T-helper 1 cell (primary cell): ENCODE measurements at places on chromosomes 7 and 10.

GRCh38 chr7:30683816-30684215 is 1.6 kb upstream of the CRHR2 start:
- no peak for DNase-seq

- DNase-seq, result no peak
Measured at GRCh38 chr7:74343281-74344131, 54.3 kb downstream of the CLIP2 start.

DNA sequence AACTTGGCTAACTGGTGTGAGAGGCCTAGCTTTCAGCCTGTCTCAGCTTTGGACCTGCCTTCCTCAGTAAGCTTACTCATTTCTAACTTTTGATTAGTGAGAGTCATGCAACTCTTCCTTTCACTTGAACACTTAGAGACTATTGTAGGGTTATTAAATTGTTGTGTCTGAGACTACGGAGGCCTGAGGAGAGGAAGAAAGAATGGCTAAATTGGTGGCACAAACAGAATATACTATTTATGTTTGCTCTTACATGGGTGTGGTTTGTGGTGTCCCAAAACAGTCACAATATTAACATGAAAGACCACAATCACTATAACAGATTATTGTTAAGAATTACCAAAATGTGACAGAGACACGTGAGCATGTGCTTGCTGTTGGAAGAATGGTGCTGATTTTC is 82.1 kb downstream of the TRIM24 start:
- DNase-seq, result no peak

- DNase-seq, result no peak
Measured at GRCh38 chr10:109887243-109887642, 36.1 kb downstream of the XPNPEP1 start.

DNA sequence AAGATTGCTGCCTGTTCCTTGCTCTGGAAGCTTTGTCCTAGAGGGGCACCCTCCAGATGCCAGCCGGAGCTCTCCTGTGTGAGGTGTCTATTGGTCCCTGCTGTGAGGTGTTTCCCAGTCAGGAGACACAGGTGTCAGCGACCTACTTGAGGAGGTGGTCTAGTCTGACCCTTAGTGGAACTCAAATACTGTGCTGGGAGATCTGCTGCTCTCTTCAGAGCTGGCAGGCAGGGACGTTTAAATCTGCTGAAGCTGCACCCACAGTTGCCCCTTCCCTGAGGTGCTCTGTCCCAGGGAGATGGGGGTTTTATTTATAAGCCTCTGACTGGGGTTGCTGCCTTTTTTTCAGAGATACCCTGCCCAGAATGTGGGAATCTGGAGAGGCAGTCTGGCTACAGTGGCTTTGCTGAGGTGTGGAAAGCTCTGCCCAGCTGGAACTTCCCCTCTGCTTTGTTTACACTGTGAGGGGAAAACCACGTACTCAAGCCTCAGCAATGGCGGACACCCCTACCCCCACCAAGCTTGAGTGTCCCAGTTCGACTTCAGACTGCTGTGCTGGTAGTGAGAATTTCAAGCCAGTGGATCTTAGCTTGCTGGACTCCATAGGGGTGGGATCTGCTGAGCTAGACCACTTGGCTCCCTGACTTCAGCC is 119.2 kb downstream of the PPP1R9A start:
- no peak for DNase-seq

DNA sequence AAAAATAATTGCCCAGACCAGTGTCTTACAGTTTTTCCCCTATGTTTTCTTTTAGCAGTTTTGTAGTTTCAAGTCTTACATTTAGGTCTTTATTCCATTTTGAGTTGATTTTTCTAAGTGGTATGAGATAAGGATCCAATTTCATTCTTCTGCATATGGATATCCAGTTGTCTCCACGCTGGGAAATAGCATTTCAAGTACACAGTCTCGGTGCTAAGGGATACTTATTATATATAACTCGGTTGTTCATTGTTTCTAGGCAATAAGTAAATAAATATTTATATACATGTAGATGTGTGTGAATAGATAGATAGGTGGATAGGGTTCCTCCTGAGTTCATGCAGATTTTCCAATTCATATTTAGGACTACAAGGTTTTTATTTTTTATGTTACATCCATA is 16.0 kb downstream of the TAF3 start:
- no peak for DNase-seq

DNA sequence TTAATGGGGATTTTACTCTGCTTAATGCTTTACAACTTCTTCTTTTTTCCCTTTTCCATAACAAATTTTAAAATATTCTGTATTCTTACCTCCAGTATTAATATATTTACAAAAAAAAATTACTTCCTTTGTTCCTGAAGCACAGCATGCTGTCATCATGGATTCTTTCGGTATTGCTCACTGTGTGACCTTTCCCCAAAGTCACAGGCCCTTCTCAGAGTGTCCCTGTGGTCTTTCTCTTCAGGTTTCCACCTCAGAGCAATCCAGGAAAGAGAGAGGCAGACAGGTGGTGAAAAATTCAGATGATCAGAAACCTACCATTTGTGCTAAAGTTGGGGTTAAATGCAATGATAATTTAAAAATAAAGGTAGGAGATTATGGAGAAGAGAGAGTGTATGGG is 13.0 kb downstream of the AOAH start:
- no peak for DNase-seq

GRCh38 chr7:32062150-32062549 is 8.1 kb downstream of the PDE1C start:
- no peak for DNase-seq

- no peak for DNase-seq
Measured at GRCh38 chr10:42707234-42707633, 68.9 kb upstream of the ZNF33B start.

GRCh38 chr10:118543714-118544400 is 51.6 kb downstream of the PRLHR start:
- peak; percentile 42 for DNase-seq

GRCh38 chr7:50166997-50167965 is 74.2 kb upstream of the ZPBP start:
- no peak for DNase-seq

DNA sequence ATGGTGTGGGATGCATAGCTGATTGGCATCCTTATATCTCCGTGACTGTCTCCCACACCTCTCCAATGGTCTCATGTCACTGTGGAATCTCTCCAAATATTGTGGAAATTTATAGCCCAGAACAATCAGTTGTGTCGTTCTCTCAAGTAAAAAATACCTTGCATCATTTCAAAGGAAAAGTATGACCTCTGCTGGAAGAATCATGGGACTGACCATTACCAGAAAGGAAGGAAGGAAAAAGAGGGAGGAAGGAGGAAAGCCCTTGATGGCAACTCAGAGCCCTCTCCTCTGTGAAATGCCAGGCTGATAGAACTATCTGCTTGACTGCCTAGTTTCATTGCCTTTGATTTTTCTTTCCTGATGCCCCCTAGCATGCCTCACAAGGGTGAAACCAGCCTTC is 76.3 kb downstream of the FOXI2 start:
- no peak for DNase-seq

- no peak for DNase-seq
Measured at GRCh38 chr7:23691320-23691719, 11.3 kb downstream of the FAM221A start.

DNA sequence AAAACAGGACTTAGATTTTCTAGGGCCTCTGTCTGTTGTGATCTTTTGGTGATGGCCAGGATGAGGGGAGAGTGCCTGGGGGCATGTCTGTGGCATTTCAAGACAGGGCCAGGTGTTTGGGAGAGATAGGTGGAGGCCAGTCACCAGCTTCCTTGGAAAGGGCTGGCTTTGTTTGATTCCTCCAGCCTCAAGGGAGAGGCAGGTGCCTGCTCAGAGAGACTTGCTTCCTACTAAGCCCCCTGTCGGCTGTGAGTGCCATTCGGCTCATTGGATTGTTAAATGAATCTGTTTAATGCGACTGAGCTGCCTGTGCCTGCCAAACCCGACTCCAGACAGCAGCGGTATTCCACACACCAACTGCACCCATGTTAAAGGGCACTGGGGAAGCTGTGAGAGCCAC is 304.1 kb upstream of the COBL start:
- no peak for DNase-seq

- no peak for DNase-seq
Measured at GRCh38 chr7:25726781-25727311, 425.2 kb upstream of the NFE2L3 start.

DNA sequence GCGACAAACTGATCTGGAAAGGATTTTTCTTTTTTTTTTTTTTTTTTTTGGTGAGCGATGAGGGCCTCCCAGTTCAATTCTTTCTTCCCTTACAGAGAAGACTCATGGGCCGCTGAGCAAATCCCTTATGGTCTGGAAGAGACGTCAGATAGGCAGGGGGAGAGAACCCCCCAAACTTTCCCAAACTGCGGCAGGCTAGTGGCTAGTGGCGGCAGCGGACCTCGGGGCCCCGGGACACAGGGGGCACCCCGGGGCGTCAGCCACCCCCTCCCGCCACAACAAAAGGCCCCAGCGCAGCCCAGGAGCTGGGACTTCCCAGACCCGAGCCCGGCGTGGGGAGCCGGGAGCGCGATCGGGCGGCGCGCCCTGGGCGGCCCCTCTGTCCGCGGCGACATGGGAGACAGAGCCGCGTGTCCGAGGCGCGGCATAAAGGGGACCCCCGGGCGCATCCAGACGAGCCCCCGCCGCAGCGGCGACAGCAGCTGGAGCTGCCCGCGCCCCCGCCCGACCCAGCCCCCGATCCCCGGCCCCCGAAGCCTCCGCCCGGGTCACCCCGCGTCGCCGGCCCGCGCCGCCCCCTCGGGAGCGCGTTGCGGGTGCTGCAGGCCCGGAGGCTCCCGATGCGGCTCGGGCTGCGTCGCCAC is 755 bp downstream of the FAM171A1 start:
- no peak for DNase-seq

- no peak for DNase-seq
Measured at GRCh38 chr7:81162771-81163525, 244.1 kb upstream of the SEMA3C start.

DNA sequence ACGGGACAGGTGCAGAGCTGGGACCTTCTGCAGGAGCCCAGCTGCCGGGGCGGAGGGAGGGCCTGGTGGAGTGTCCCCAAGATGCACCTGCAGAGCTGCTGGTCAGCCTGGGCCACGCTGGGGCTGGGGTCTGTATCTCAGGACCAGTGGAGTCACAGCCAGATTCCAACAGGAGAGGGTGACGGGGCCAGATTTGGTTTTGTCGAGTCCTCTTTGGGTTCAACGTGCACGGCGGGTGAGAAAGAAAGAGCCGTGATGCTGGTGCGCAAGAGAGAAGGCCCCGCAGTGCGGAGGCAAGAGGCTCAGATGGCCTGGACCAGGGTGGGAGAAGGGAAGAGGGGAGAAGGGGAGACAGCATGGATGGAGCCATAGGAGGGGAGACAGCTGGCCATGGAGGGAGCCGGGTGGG is 462.9 kb downstream of the PTPRN2 start:
- no peak for DNase-seq

DNA sequence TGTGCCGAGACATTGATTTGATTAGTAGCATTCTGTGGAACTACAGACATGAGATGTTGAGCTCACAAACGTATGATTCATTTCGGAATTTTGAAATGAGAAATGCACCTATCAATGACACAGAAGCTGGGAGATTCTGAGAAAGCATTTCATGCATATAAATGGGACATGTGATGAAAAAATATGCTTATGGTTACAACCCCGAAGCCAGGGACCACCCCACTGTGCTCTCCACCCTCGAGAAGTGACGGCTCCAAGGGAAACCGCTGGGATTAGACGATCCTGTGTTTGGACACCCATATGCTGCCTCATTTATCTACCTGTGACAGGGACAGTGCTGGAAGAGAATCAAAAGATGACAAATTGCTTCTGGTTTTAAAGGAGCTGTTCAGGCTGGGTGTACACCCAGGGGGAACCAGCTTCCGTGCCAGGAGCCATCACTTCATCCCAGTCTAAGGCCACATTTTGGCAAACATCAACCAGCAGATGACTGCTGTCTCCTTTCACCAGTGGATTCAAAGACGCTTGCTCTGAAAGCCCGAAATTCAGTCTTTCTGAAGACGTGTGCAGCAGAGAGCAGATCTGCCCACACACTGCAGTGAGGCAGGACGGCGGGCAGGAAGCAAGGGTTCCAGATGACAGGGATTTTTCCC is 109.9 kb downstream of the ATXN7L1 start:
- no peak for DNase-seq

DNA sequence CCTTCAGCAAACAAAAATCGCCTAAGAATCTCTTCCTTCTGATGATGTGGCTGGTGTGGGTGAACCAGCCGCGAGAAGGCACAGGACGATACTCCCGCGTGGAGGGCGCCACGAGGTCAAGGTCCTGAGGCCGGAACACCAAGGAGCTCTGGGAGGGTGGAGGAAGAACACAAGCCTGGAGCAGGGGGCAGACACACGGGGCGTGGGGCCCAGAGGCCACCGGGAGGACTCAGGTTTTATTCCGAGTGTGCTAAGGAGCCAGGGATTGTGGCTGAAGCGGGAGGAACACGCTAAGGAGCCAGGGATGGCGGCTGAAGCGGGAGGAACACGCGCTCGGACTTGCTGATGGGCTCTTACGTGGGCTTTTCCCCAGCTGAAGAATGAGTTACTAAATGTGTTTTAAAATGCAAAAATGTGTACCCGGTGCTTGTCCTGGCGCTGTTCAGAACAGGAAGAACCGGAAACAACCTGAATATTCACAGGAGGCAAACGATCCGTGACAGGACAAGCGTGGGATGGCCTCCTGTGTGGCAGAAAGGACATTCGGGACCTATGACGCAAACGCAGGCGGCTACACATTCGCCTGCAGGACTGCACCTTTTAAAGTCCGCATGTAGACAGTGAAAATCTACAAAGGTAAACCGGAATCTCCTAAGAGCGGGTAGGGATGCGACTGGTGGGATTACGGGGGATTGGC is 64.0 kb downstream of the MAD1L1 start:
- no peak for DNase-seq

- DNase-seq, result no peak
Measured at GRCh38 chr10:29828956-29829355, 194.2 kb upstream of the SVIL start.

DNA sequence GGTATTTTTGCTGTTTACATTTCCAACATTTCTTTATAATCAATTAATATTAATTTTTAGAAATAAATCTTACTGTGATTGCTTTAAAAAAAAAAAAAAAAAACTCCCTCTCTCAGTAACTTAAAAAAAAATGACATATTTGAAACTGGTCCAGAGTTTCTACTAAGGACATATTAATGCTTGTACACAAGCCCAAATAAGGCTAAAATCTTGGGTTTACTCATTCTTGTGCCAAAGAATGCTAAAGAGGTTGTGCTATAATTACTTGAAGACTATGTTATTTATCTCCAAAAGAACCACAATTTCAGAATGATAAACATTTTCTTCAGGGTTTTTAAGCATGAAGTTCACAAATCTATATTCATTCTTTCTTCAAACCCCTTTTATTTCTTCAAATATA is 39.4 kb upstream of the PHF14 start:
- DNase-seq, result no peak

DNA sequence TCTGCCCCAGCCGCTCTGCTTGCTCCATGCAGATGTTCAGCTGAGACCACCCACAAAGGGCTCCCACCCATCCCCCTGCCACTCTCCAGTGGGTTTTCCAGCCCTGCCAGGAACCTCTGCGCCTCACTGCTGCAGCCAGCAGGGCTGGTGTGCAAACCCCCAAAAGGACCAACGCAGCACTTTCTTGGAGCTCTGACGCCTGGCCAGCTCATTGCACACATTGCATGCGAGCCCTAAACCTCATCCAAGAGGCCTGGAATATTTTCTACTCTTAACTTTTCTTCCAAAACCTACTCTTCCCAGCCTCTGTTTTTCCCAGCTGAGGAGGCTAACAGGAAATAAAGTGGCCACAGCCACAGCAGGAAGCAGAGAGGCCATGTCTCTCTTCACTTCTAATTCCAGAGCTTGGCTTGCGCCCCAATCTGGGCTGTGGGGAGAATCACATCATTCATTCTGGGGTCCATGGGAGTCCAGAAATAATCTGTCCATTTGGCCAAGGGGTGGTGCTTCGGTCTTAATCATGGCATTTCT is 4.6 kb upstream of the FAM170B start:
- DNase-seq, result no peak
